ENCODE measurements at places on chromosomes 7 and 10.

DNA sequence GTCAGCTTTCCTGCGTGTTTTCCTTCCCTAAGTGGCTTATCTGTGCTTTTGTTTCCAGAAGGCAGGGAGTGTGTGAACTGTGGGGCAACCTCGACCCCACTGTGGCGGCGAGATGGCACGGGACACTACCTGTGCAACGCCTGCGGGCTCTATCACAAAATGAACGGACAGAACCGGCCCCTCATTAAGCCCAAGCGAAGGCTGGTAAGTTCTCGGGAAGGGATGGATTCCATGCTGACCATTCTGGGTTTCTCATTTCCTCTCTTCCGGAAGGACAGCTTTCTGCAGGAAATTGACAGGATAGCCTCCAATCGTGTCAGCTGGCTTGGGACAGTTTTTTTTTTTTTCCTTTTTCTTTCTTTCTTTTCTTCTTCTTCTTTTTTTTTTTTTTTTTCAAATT is 9.4 kb downstream of the GATA3 start:
- DNase-seq = no peak

- no peak for DNase-seq
Measured at GRCh38 chr7:156019776-156020565, 207.7 kb upstream of the SHH start.

GRCh38 chr7:89943525-89944050 is 210.7 kb upstream of the STEAP1 start:
- DNase-seq = no peak

GRCh38 chr7:22713463-22713862 is 13.5 kb upstream of the IL6 start:
- DNase-seq = no peak

GRCh38 chr10:75165684-75166622 is 44.6 kb upstream of the VDAC2 start:
- DNase-seq = no peak

- DNase-seq = no peak
Measured at GRCh38 chr10:119705434-119705831, 20.4 kb upstream of the INPP5F start.

DNA sequence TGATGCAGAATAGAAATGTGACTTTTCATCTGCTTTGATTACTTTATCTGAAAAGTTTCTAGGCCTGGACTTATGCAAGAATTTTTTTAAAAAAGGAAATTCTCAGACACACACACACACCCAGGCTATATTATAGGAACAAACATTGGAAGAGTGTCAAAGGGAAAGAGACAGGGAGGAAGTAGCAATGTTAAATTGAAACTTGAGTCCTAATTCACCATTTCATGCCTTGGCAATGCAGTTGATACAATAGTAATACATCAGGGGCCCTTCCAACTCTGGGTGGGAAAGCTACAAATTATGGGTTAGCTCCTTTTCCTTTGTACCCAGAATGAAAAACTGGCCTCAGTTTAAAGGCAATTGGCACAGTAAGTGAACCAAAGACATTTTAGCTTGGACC is 258.0 kb upstream of the LYZL1 start:
- no peak for DNase-seq

DNA sequence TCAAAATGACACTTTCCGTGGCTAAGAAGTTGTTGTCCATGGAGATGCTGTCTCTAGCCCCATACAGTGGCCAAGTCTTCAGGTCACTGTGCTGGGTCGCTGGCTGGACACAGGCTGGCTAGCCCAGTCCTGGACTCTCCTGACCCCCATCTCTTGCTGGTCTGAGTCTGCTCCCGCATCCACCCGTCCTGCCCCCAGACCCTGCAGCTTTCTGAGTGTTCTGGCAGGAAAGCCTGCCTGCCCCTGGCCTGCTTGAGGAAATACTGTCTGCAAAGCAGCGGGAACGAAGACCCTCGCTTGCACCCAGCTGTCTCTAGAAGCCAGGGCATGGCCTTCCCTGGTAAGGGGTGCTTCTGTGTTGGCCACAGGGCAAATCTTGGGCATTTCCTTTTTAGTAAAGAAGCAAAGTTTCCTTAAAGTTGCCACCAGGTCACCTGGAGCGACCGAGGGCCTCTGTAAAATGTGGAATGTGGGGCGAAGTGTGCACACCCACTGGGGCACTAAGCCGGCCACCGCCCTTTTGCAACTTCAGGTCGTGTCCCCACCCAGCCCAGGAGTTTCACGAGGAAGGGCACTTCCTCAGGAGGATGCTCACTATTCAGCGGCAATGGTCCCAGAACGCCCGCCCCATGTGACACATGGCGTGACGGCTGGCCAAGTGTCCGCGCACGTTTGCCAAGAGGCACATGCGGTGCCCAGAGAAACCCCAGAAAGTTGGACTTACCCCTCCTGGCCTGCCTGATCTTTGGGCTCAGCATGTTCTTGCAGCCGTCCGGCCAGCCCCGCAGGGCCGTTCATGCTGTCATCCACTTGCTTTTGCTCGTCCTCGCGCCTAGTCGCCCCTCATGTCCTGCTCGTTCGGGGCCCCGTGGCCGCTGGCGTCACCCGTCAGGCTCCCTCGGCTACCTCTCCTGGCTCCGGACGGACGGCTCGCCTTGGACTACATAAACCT is 558 bp downstream of the ARHGAP22 start:
- no peak for DNase-seq

DNA sequence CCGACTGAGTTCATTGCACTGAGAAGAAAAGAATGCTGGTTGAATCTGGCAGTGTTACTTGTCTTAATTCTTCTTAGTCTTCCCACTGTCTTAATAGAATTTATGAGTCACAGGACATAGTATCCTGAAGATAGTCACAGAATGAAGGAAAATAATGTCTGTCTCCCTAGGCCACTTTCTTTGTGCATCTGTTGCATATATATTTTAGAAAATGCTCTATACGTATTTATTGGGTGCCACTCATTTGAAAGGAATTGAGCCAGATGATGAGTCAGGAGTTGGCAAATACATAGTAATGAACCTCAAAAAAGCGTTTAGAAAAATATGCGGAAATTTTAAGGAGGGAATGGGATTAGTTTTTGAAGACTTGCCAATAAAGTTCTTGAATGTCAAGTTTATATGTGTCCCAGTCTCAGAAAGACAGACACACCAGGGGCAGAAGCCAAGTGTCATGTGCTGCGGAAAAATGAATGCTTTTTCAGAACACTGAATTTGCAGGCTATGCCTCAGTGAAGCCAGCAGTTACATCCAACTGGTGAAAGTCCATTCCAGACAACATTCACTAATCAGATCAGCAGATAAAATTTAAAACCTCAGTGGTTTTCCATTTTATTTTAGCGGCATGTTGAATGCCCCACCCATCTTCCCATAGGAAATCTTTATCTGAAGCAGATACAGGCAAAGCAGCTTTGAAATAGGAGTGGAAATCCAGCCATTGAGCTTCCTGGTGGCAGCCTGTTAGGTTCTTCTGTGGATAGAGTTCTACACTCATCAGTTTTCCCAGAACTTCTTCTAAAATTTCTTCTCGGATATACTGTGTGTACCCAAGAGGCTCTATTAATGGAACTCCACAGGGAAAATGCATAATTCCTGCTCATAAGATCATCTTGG is 308.4 kb downstream of the BICC1 start:
- no peak for DNase-seq

DNA sequence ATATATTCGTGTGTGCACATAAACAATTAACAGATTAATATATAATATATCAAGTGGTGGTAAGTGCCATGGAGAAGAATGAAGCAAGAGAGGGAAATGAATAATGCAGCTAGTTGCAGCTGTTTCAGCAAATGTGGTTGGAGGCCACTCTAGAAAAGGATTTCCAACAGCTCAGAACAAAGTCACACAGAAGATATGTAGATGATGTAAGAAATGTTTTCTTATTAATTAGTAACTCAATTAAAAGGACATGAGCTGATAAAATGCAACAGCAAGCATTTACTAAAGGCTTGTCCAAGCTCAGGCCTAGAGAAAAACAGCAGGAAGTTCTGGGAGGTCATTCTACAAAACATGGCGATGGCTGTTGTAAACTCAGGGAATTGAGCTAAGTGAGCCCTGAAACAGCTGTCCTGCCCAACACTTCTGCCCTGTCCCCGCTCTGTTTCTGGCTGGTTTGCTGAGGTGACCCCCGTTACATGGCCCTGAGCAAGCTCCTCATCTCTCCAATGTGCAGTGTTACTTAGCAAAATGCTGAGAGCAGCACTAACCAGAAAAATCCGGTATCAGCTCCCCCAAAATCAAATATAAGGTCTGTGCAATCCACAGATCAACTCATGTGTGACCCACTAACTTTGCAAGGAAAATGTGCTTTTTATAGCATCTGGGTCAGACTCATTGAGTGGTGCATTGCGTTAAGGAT is 23.4 kb upstream of the C10orf67 start:
- DNase-seq = no peak

DNA sequence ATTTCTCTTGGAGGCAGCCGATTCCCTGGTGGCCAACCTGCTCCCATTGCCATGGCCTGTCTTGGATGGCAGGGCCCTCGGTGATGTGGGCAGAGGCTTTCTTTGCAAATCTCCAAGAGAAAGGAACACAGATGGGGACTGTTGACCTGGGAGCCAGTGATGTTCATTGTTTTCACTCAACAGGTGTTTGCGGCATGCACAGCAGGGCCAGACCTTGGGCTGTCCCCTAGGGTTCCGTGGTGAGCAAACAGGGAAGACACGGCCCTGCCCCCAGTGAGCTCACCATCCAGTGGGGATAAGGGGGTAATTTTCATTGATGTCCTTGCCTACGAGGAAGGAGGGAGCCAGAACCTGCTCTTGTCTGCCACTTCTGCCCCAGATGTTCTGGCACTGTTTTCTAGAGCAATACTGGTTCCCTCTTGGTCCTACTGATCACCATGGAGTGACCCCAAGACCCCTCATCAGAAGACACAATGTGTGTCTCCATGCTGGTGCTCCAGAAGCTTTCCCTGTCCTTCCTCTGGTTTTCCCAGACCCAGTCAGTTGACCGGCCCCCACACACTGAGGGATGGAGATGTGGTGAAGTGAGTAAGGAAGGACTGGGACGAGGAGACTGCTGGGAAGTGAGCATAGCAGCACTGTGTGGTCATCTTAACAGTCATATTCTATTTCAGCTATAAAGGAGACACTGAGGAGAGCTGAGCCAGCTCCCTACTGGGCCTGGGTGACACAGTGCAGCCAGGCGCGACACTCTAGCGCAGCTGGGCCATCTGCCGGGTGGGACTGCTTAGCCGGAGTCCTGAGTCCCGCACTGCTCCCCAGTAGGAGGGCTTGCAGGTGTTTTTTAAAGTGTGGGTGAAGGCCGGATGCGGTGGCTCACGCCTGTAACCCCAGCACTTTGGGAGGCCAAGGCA is 20.4 kb upstream of the FIGNL1 start:
- no peak for DNase-seq

GRCh38 chr7:13946181-13946580 is 43.3 kb downstream of the ETV1 start:
- no peak for DNase-seq

- no peak for DNase-seq
Measured at GRCh38 chr7:120039138-120039537, 233.8 kb upstream of the KCND2 start.

DNA sequence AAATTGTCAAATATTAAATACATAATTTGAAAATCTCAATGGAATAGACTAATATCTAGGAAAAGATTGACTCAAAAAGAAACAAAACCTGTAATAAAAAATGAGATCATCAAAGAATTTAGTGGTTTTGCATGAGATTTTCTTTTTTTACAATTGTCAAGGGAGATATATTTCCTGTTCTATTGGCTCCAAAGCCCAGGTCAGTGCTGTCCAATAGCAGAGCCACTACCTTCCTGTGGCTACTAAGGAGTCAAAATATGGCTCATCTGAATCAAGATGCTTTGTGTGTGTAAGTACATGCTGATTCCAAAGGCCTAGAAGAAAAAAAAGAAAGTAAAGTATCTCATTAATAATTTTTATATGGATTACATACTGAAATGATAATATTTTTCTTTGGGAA is 191.9 kb downstream of the C7orf25 start:
- DNase-seq = no peak

DNA sequence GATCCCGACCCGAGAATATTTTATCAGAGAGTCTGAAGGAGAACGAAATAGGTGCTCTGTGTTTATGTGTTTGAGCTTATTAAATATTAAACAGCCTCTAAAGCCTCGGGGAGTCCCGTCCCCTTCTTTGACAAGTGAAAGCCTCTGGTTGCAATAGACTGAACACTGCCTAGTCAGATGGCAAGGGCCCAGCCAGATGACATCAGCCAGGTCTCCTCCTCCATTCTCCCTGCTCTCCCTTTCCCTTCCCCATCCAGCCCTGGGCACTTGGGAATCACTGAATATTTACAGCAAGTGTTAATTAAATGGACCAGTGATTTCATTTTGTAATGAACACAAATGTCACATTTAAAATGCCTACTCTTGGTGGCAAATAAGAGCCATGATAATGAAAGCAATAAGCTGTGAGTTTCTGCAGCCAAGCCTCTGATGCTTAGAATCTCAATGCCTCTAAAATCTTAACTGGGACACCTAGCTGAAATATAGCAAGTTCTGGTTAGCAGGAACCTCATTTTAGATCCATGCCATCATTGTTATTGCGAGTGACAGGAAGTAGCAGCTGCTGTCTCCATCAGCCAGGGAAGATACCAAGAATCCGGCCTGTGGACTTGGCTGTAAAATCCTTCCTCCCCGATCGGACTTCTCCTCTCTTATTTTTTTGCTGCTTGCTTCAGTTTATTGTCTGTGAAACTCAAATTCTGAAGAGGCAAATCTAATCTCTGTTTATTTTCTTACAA is 202.1 kb downstream of the PRPF18 start:
- DNase-seq = no peak

- no peak for DNase-seq
Measured at GRCh38 chr10:85696893-85697292, 669.7 kb downstream of the GRID1 start.

- no peak for DNase-seq
Measured at GRCh38 chr7:121372376-121373010, 23.6 kb downstream of the FAM3C start.

- no peak for DNase-seq
Measured at GRCh38 chr7:855686-856369, 20.5 kb upstream of the GET4 start.

- DNase-seq = no peak
Measured at GRCh38 chr7:87317691-87318245, 27.7 kb upstream of the CROT start.
